ENCODE measurements at places on chromosomes 3 and 15.

DNA sequence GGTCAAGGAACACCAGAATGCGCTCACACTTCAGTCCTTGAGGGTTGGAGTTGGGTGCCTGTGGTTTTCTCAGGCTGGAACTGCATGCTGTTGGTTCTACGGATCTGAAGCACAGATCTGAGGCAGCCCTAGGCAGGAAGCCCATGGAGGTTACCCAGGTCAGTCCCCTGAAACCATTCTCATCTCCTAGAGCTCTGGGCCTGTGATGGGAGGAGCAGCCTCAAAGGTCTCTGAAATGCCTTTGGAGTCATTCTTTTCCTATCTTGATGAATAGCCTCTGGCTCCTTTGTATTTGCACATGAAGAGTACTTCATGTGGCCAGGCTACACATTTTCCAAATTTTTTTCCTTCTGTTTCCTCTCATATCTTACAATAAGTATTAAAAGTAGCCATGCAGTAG, 179.3 kb upstream of the UBE2E1 start:
- H3K27ac ChIP-seq: no peak overlapping the region
- H3K36me3 ChIP-seq: no peaks in the 10 kb centered on the region
- H3K4me3 ChIP-seq: no peak overlapping the region
- no peak for DNase-seq
- no peaks in the 10 kb centered on the region for H3K27me3 ChIP-seq

DNA sequence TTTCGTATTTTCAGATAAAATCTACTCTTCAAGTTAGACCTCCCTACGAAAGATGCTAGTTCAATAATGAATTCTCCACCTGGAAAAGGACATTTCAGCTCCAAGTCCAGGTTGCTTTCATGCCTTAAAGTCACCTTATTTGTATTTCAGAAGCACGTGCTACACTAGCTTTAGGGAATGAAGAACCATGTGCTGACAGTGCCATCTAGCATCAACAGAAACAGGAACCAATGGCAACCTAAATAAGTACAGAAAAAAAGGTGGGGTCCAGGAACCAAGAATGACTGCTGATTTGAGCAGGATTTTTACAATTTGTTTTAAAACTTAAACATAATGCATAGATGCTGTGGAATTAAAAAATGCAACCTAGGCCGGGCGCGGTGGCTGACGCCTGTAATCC, 77.6 kb upstream of the SNRPN start:
- no peaks in the 10 kb centered on the region for H3K4me1 ChIP-seq
- no peak for DNase-seq
- H3K4me3 ChIP-seq: no peak overlapping the region
- H3K36me3 ChIP-seq: no peaks in the 10 kb centered on the region

DNA sequence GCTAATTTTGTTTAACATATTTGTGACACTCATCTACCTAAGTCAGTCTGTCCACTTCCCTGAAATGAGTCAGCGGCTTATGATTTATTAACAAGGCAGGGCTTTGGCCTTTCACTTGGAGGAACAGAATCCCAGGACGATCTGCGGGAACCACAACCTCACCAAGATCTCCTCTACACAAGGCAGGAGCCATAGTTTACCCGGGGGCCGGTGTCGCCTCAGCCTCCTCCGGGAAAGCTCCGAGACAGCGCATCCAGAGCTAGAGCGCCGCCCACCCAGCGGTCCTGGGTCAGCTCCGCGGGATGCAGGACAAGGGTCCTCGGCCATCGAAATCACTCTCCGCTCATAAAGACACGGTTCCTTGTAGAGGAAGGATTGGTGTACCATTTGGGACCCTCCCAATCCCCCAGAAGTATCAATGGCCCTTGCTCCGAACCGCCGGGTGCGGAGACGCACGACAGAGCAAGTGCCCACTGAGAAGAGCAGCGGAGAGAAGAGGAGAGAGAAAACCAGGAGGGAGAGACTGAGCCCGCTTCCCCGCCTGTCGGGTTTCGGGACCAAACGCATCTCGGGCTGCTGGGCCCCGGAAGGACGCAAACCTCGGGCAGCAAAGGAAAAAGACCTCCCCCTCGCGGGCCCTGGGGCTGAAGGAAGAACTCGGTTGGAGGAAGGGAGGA, 13.1 kb upstream of the ALCAM start:
- H3K27me3 ChIP-seq: peaks cover 7% of the 10 kb centered on the region
- no peaks in the 10 kb centered on the region for H3K4me1 ChIP-seq
- H3K4me3 ChIP-seq: peak overlapping the region; percentile 41
- DNase-seq: peak; percentile 62

- no peaks in the 10 kb centered on the region for H3K36me3 ChIP-seq
- no peaks in the 10 kb centered on the region for H3K27me3 ChIP-seq
- H3K4me1 ChIP-seq: no peaks in the 10 kb centered on the region
- no peak overlapping the region for H3K27ac ChIP-seq
Measured at GRCh38 chr3:173730391-173730790, 332.8 kb downstream of the NLGN1 start.

- no peak overlapping the region for H3K27ac ChIP-seq
- peaks cover 37% of the 10 kb centered on the region for H3K4me1 ChIP-seq
- H3K27me3 ChIP-seq: no peaks in the 10 kb centered on the region
- no peak for DNase-seq
Measured at GRCh38 chr3:125125821-125126245, 70.0 kb upstream of the HEG1 start.

Data from lower lobe of right lung (tissue), 2 donors.